Astrocyte (in vitro differentiated cells and primary cell): ENCODE measurements at places on chromosomes 12 and 14. TPM values are rescaled to one million over a fixed set of nuclear protein-coding genes. Genes with fewer than 3 reads are reported as not detected.

Gene TUBA1A
- 772 and 932 TPM in 2 replicates for total RNA-seq

Gene STAB2
- total RNA-seq, result not detected in 2 replicates

Gene LTBP2
- total RNA-seq, result 162 and 196 TPM in 2 replicates

Gene LRCOL1
- not detected in 2 replicates for total RNA-seq

Gene TIMM9
- 27.3 and 33.1 TPM in 2 replicates for total RNA-seq

DNA sequence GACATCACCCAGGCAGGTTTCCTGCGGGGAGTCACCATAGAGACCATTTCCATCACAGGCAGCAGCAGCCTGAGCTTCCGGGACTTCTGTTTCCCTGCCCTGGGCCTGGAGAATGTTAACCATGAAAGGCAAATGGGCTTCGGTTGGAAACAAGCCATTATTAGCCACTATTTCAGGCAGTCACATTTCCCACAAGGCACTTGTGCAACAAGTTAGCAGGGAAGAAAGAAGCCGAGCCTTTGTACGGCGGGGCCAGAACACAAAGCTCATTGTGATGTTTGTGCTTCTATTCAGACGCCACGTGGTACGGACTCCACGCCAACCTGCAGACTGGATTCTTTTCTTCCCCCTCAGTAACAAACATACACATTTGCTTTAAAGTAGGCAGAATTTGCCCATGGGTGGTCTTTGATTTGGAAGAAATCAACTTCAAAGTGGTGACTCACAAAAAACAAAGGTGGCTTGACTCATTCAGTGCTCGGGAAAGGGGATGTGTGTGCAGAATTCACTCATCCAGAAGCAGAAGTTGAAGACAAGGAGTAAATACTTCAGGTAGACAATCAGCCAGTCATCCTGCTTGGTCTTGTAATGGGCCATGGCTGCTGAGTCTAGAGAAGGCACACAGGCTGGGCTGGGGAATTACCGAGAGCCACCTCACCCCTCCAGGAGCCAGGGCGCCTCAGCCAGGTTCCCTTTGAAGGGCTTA lies 154.2 kb upstream of the PRMT8 start:
- H3K27me3 ChIP-seq, result peaks cover 5% of the 10 kb centered on the region
- no peak overlapping the region for H3K27ac ChIP-seq
- no peak overlapping the region for H3K4me3 ChIP-seq
- DNase-seq, result peak; percentile 49
- H3K4me1 ChIP-seq, result peaks cover 3% of the 10 kb centered on the region
- H3K36me3 ChIP-seq, result no peaks in the 10 kb centered on the region

DNA sequence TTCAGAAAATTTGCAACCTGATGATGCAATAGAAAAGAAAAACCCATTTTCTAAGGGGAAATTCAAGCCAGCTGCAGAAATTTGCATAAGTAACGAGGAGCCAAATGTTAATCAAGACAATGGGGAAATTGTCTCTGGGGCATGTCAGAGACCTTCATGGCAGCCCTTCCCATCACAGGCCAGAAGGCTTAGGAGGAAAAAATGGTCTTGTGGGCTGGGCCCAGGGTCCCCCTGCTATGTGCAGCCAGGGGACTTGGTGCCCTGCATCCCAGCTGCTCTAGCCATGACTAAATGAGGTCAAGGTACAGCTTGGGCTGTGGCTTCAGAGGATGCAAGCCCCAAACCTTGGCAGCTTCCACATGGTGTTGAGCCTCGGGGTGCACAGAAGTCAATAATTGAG lies 28.2 kb upstream of the AVPR1A start:
- no peaks in the 10 kb centered on the region for H3K4me1 ChIP-seq
- no peak overlapping the region for H3K4me3 ChIP-seq
- DNase-seq, result no peak
- H3K36me3 ChIP-seq, result no peaks in the 10 kb centered on the region
- no peak overlapping the region for H3K27ac ChIP-seq
- H3K27me3 ChIP-seq, result no peaks in the 10 kb centered on the region

DNA sequence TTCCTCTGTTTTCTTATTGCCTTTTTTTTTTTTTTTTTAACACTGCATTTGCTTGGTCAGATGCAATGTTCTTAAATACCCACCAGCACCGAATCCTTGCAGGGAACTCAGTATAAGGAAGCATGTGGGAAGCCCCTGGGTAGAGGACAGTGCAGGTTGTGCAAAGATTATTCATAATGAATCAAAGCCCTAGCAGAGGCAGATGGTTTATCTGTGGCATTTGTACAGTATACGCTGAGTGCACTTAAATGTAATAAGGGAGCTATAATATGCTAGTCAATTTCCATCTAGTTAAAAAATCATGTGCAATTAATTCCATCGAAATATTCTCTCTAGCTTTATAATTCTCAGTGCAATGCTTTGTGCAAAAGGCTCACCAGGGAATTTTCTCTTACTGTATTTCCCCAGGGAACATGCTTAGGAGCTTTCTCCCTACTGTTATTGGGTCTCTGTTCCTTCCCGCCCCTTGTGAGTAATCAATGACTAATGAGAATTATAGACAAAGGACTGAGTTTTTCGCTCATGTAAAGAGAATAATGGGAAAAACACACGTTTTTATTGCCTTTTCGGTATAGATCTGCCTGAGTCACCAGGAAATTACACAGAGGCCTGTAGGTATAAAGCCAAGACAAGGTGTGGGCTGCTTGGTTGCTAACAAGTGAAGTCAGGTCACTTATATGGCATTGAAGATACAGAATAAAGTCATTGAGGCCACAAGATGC lies 1214.3 kb upstream of the TMEM132C start:
- no peaks in the 10 kb centered on the region for H3K27me3 ChIP-seq
- peak overlapping the region; percentile 80 for H3K27ac ChIP-seq
- H3K4me3 ChIP-seq, result no peak overlapping the region

- no peak overlapping the region for H3K4me3 ChIP-seq
- H3K27ac ChIP-seq, result no peak overlapping the region
- H3K36me3 ChIP-seq, result no peaks in the 10 kb centered on the region
- H3K4me1 ChIP-seq, result peaks cover 39% of the 10 kb centered on the region
- no peak for DNase-seq
Measured at GRCh38 chr12:124689631-124690030, 122.2 kb upstream of the NCOR2 start.

DNA sequence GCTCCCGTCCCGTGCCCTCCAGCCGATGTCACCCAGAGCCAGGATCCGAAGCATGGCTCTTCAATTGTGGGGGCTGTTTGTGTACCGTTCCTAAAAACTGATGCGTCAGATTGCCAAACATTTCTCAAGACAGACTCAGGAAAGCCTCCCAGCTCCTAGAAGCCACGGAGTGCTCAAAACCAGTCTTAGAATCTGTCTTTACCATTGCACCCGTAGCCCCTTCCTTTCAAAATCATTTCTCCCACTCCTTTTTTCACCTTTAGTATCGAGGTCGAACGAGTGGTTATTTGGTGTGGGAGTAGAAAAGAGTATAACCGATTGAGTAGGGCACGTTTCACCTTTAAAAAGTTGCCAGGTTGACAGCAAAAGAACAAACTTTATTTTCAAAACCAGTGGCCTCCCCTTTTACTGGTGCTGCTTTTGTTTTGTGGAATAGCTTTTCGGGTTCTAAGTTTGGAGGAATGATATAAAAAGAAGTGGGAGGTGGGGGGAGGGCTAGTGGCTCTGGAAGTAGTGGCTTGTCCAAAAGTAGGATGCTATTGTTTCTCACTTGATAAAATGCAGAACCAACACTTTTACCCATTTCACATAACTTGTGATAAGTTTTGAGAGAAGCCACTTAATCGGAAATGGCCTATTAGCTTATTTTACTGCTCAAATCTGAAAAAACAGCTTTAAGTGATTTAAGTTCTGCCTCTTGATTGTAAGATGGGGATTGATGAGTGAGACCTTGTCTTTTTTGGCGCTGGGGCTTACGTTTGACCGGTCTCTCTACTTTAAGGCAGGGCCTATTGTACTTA lies 803 bp downstream of the STK38L start:
- no peaks in the 10 kb centered on the region for H3K27me3 ChIP-seq
- H3K27ac ChIP-seq, result peak overlapping the region; percentile 84
- peak overlapping the region; percentile 80 for H3K4me3 ChIP-seq
- DNase-seq, result no peak
- no peaks in the 10 kb centered on the region for H3K4me1 ChIP-seq
- no peaks in the 10 kb centered on the region for H3K36me3 ChIP-seq

DNA sequence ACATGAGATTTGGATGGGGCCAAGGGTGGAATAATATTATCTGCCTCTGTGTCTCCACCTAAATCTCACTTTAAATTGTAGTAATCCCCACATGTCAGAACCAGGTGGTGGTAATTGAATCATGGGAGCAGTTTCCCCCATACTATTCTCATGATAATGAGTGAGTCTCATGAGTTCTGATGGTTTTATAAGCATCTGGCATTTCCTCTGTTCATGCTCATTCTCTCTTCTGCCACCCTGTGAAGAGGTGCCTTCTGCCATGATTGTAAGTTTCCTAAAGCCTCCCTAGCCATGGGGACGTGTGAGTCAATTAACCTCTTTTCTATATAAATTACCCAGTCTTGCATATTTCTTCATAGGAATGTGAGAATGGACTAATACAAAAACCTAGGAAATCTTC lies 29.9 kb downstream of the TSPAN19 start:
- no peaks in the 10 kb centered on the region for H3K27me3 ChIP-seq
- H3K36me3 ChIP-seq, result no peaks in the 10 kb centered on the region

GRCh38 chr12:45727301-45727979 lies 2.1 kb upstream of the ARID2 start:
- peaks cover 7% of the 10 kb centered on the region for H3K4me1 ChIP-seq
- H3K27me3 ChIP-seq, result no peaks in the 10 kb centered on the region
- peak; percentile 97 for DNase-seq
- H3K36me3 ChIP-seq, result no peaks in the 10 kb centered on the region
- peak overlapping the region; percentile 94 for H3K27ac ChIP-seq

GRCh38 chr12:115495300-115495699 lies 782.2 kb downstream of the MED13L start:
- no peaks in the 10 kb centered on the region for H3K4me1 ChIP-seq
- no peak overlapping the region for H3K27ac ChIP-seq
- no peak for DNase-seq
- no peak overlapping the region for H3K4me3 ChIP-seq
- H3K36me3 ChIP-seq, result no peaks in the 10 kb centered on the region

- H3K4me3 ChIP-seq, result no peak overlapping the region
- peaks cover 70% of the 10 kb centered on the region for H3K27me3 ChIP-seq
- DNase-seq, result no peak
- H3K4me1 ChIP-seq, result no peaks in the 10 kb centered on the region
- no peaks in the 10 kb centered on the region for H3K36me3 ChIP-seq
- no peak overlapping the region for H3K27ac ChIP-seq
Measured at GRCh38 chr12:113477171-113477841, 5.6 kb upstream of the LHX5 start.
